NCI-H1694 (cell line): ENCODE measurements at places on chromosomes 1 and 21.

DNA sequence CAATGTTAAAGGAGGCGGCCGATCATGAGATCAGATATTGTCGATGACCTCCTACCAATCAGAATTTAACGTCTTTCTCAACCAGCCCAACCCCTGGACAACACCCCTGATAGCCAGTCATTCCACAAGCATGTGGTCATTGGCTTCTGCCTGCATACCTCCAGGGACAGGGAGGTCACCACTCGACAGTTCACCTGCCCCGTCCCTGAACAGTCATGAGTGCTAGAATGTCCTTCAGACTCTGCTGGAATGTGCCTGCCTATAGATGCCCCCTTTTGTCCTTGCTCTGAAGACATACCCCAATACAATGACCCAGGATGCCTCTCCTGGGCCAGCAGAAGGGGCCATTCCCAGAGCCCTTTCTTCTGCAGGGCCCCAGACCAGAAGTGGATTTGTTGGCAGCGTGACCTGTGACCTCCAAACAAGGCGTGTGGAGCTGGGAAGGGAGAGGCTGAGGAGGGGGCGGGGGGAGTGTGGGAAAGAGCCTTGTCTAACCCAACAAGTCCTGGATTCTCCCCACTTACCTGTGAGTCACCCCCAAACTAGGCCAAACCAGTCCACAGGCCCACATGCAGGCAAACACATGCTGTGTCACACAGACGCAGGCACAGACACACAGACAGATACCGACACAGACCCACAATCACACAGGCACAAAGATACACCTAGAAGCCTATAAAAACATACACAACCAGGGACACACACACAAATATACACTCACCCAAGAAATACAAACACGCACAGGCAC lies 2.2 kb downstream of the CRYBG2 start:
- no peak for DNase-seq

DNA sequence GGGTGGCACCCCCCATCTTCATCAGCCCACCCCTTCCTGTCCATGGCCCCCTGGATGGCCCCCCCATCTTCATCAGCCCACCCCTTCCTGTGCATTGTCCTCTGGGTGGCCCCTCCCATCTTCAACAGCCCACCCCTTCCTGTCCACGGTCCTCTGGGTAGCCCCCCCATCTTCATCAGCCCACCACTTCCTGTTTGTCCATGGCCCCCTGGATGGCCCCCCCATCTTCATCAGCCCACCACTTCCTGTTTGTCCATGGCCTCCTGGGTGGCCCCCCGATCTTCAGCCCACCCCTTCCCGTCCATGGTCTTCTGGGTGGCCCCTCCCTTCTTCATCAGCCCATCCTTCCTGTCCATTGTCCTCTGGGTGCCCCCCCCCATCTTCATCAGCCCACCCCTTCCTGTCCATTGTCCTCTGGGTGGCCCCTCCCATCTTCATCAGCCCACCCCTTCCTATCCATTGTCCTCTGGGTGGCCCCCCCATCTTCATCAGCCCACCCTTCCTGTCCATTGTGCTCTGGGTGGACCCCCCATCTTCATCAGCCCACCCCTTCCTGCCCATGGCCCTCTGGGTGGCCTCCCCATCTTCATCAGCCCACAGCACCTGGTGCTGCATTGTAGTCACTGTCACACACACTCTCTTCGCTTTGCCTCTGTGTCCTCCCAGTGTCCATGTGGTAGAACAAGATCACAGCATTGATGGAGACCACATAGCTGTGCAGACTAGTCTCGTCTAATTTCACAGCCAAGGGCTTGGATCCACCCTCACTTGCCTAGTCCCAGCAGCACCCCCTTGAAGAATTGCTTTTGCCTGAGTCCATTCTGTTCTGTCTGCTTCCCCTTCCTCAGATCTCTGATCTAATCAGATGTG lies 95.9 kb downstream of the PCBP3 start:
- DNase-seq, result no peak

GRCh38 chr1:7885513-7886404 lies 32.9 kb upstream of the UTS2 start:
- no peak for DNase-seq

- no peak for DNase-seq
Measured at GRCh38 chr1:53431805-53432565, 27.2 kb upstream of the DMRTB1 start.
